ENCODE measurements at places on chromosomes 11 and 22. TPM values are rescaled to one million over a fixed set of nuclear protein-coding genes. Genes with fewer than 3 reads are reported as not detected.

- no peaks in the 10 kb centered on the region for H3K4me1 ChIP-seq
- no peaks in the 10 kb centered on the region for H3K27me3 ChIP-seq
- H3K27ac ChIP-seq = no peak overlapping the region
- no peaks in the 10 kb centered on the region for H3K36me3 ChIP-seq
- DNase-seq = peak; percentile 79
Observed at GRCh38 chr11:44572884-44573283, 7.4 kb downstream of the CD82 start.

The C11orf97 gene
- not detected for total RNA-seq

- H3K27ac ChIP-seq = no peak overlapping the region
- no peaks in the 10 kb centered on the region for H3K36me3 ChIP-seq
- DNase-seq = no peak
- no peaks in the 10 kb centered on the region for H3K27me3 ChIP-seq
- H3K4me3 ChIP-seq = no peak overlapping the region
Observed at GRCh38 chr11:22674470-22675439, 8.3 kb downstream of the GAS2 start.

DNA sequence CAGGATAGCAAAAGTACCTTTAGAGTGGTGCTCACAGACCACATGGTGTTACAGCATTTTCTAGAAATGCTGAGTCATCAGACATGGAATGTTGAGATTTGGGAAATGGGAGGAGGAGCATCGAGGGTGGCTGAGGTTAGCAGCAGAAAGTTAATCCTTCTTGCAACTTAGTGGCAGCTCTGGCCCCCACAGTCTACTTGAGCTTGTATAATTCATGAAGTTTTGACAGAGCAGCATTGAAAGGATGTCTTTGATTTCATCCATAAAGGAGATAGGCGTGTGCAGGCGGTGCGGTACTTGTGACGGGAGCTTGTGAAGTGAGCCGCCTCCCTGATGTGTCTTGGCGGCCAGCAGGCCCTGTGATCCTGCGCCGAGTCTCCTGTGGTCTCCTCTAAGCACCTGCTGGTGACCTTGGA lies 330.5 kb downstream of the TBC1D22A start:
- no peak overlapping the region for H3K27ac ChIP-seq
- H3K36me3 ChIP-seq = no peaks in the 10 kb centered on the region
- no peaks in the 10 kb centered on the region for H3K27me3 ChIP-seq
- DNase-seq = no peak
- no peak overlapping the region for H3K4me3 ChIP-seq

DNA sequence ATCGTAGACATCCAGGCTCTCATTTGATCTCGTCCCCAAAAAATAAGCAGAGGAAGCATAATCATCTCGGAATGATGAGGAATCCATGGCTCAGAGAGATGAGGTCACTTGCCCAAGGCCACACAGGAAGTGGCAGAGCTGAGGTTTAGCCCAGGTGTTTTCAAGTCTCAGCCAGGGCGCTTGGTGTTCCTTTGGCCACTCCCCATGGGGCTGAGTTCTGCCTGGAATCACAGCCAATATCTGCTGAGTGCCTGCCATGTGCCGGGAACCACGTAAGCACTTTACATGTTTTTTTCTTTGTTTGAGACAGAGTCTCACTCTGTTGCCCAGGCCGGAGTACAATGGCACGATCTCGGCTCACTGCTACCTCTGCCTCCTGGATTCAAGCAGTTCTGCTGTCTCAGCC lies 29.5 kb upstream of the MYH9 start:
- no peaks in the 10 kb centered on the region for H3K36me3 ChIP-seq
- H3K4me1 ChIP-seq = 0 out of 2 replicates have a peak, but pooled peaks cover 3% of the 10 kb centered on the region
- no peaks in the 10 kb centered on the region for H3K27me3 ChIP-seq
- H3K27ac ChIP-seq = no peak overlapping the region
- H3K4me3 ChIP-seq = no peak overlapping the region
- DNase-seq = peak; percentile 45

- peak overlapping the region; percentile 94 for H3K4me3 ChIP-seq
- H3K4me1 ChIP-seq = peaks cover 7% of the 10 kb centered on the region
- H3K27me3 ChIP-seq = no peaks in the 10 kb centered on the region
Observed at GRCh38 chr11:10751581-10751940, 515 bp downstream of the CTR9 start.

Data from GM23338 (cell line).